ENCODE measurements at places on chromosomes 7 and 10. TPM values are rescaled to one million over a fixed set of nuclear protein-coding genes. Genes with fewer than 3 reads are reported as not detected.

DNA sequence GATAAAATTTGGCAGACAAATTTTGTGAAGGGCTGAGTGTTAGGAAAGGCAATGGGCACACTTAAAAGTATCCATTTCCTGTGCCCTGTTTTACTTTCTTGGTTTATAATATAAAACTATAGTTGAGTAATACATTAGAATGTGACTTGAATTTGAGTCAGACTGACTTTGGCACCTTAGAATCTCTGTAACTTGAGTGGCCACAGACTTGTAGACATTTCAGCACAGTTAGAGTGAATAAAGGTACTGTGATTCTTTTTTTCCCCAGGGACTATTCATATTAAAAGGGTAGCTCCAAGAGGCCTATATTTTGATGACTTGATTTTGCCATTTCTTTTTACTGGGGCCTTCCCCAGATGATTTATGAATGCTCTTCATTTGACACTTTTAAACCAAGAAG, 22.4 kb downstream of the GBF1 start:
- H3K27me3 ChIP-seq, result no peaks in the 10 kb centered on the region
- no peak overlapping the region for H3K27ac ChIP-seq
- H3K4me1 ChIP-seq, result no peaks in the 10 kb centered on the region
- no peak for DNase-seq
- no peak overlapping the region for H3K4me3 ChIP-seq

- H3K4me3 ChIP-seq, result no peak overlapping the region
- DNase-seq, result no peak
- no peak overlapping the region for H3K27ac ChIP-seq
- H3K4me1 ChIP-seq, result no peaks in the 10 kb centered on the region
Observed at GRCh38 chr7:19754521-19755116, 18.8 kb downstream of the TMEM196 start.

- no peaks in the 10 kb centered on the region for H3K4me1 ChIP-seq
- no peak overlapping the region for H3K27ac ChIP-seq
- H3K27me3 ChIP-seq, result no peaks in the 10 kb centered on the region
- DNase-seq, result no peak
Observed at GRCh38 chr7:84175461-84175860, 19.1 kb downstream of the SEMA3A start.

GRCh38 chr10:1138529-1138928, 82.3 kb downstream of the WDR37 start:
- H3K4me3 ChIP-seq, result no peak overlapping the region
- no peaks in the 10 kb centered on the region for H3K4me1 ChIP-seq
- no peaks in the 10 kb centered on the region for H3K36me3 ChIP-seq
- H3K27me3 ChIP-seq, result no peaks in the 10 kb centered on the region
- no peak for DNase-seq
- no peak overlapping the region for H3K27ac ChIP-seq

DNA sequence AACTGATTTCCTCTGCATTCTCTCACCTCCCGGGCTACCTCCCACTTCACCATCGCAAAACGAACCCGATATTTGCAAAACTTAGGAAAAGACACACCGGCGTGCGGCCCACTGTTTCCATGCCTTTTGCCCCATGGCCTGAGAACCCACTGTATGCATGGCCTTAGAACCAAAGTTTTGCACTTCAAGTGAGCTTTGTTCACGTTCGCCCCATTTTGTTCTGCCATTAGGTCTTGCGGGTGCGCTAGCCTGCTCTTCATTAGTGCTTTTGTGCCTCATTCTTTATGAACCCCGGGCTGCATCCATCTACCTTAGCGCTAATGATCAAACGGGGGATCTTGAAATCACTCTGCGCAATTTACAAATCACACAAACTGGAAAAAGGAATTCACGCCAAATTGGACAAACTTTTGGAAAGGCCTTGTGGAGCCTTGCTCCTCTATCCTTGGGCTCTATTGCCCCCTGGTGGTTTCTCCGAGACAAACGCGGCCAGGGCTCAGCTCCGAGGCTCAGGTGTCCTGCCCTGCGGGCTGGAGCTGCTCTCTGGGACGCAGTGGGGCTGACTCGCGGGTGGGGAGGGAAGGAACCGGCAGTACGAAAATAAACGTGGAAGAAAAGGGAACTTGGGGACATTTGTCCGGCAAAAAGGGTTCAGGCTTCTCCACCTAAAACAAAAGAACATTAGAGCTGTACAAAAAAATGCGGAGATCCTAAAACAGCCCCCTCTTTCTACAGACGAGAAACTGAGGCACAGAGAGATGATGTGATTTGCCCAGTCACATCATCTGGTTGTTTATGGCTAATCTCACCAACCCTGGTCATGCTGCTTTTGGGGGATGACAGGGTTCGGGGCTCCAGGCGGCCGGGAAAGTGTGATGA, 300.4 kb upstream of the NFE2L3 start:
- peak overlapping the region; percentile 41 for H3K4me3 ChIP-seq
- H3K4me1 ChIP-seq, result peaks cover 6% of the 10 kb centered on the region
- H3K27ac ChIP-seq, result peak overlapping the region; percentile 52
- no peaks in the 10 kb centered on the region for H3K27me3 ChIP-seq
- DNase-seq, result peak; percentile 91

DNA sequence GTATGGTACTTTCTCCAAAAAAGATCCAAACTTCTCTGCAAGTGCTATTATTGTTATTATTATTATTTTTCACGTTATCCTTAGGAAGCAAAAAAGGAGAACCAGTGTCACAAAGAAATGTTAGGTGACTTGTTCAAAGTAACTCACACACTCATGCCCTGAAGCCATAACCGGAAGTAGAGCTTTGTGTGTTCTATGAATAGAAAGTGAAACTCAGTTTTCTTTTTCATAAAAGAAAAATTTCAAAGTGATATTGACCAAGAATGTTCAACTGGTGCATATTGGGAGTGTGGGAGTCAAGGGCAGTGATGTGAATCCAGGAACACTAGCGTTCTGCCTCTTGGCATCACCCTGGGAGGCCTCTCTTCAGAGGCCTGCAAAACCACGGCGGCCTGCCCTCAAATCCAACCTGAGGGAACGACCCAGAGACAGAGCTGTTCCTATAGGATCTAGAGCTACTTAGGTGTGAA, 106.1 kb downstream of the PRKCQ start:
- no peak for DNase-seq
- H3K4me3 ChIP-seq, result no peak overlapping the region
- no peaks in the 10 kb centered on the region for H3K36me3 ChIP-seq
- peak overlapping the region; percentile 57 for H3K27ac ChIP-seq

DNA sequence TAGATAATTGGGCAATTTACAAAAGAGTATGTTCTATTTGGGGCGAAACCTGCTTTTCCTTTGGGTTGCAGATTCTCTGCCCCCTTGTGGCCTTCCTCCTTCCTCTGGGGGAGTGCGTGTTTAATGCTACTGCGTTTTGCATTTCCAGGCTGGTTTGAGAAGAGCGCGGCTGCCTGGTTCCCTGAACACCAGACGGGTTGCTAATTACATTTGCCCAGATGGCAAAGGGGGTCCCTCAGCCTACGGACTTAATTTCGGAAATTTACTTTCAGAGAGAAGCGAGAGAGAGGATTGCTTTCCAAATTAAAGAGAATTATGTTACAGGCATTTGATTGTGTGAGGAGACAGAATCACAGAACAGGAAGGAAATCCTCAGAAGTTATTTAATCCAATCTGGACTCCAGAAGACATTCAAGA, 91.9 kb upstream of the JAZF1 start:
- H3K36me3 ChIP-seq, result no peaks in the 10 kb centered on the region
- no peak overlapping the region for H3K4me3 ChIP-seq
- no peaks in the 10 kb centered on the region for H3K27me3 ChIP-seq
- H3K27ac ChIP-seq, result no peak overlapping the region
- no peaks in the 10 kb centered on the region for H3K4me1 ChIP-seq

DNA sequence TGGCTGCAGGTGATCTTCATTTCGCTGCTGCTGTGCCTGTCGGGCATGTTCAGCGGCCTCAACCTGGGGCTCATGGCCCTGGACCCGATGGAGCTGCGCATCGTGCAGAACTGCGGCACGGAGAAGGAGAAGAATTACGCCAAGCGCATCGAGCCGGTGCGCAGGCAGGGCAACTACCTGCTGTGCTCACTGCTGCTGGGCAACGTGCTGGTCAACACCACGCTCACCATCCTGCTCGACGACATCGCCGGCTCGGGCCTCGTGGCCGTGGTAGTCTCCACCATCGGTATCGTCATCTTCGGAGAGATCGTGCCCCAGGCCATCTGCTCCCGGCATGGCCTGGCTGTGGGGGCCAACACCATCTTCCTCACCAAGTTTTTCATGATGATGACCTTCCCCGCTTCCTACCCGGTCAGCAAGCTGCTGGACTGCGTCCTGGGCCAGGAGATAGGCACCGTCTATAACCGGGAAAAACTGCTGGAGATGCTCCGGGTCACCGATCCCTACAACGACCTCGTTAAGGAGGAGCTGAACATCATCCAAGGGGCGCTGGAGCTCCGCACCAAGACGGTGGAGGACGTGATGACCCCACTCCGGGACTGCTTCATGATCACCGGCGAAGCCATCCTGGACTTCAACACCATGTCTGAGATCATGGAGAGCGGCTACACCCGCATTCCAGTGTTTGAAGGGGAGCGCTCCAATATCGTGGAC, 1.3 kb downstream of the CNNM2 start:
- peak overlapping the region; percentile 86 for H3K27ac ChIP-seq
- peak; percentile 50 for DNase-seq
- H3K4me3 ChIP-seq, result peak overlapping the region; percentile 94

DNA sequence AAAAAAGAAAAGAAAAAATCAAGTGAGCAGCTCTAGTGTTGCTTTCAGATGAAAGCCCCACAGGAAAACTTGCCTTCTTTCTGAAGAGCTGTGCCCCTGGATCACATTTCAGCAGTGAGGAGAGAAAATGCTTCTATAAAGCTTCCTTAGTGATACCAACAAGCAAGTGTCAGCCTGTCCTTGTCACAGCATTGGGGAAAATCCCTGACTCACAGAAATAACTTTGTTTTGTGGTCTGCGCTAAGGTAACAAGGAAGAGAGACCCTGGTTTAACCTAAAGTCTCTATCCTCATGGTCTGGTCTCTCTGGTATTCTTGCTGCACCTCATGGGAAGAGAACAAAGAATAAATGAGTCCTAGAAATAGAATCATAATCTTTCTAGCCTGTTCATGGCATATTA, 885.2 kb upstream of the SORCS1 start:
- H3K4me1 ChIP-seq, result no peaks in the 10 kb centered on the region
- DNase-seq, result no peak
- H3K27ac ChIP-seq, result no peak overlapping the region
- no peak overlapping the region for H3K4me3 ChIP-seq
- no peaks in the 10 kb centered on the region for H3K27me3 ChIP-seq

DNA sequence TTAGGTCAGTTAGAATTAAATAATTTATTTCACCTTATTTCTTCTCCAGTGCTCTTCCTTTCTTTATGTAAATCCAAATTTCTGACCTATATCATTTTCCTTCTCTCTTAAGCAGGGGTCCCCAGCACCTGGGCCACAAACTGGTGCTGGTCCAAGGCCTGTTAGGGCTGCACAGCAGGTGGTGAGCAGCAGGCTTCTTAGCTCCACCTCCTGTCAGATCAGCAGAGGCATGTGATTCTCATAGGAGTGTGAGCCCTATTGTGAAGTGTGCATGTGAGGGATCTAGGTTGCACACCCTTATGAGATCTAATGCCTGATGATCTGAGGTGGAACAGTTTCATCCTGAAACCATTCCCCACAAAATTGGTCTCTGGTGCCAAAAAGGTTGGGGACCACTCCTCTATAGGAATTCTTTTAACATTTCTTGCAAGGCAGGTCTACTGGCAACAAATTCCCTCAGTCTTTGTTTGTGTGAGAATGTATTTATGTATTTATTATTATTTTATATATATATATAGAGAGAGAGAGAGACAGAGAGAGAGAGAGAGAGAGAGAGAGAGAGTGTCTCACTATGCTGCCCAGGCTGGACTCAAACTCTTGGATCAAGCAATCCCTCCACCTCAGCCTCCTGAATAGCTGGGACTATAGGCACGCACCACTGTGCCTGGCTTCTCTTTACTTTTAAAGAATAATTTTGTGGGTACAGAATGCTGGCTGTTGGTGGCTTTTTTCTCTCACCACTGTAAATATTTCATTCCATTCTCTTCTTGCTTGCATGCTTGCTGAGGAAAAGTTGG, 4.3 kb upstream of the ABCC2 start:
- no peaks in the 10 kb centered on the region for H3K4me1 ChIP-seq
- no peak overlapping the region for H3K4me3 ChIP-seq
- H3K36me3 ChIP-seq, result no peaks in the 10 kb centered on the region

GRCh38 chr10:97529685-97530465, 31.2 kb downstream of the UBTD1 start:
- H3K4me3 ChIP-seq, result no peak overlapping the region
- no peaks in the 10 kb centered on the region for H3K27me3 ChIP-seq
- H3K4me1 ChIP-seq, result no peaks in the 10 kb centered on the region
- no peaks in the 10 kb centered on the region for H3K36me3 ChIP-seq
- no peak for DNase-seq
- no peak overlapping the region for H3K27ac ChIP-seq

GRCh38 chr10:114925587-114926586, 12.1 kb upstream of the TRUB1 start:
- DNase-seq, result no peak
- no peaks in the 10 kb centered on the region for H3K27me3 ChIP-seq
- H3K4me3 ChIP-seq, result no peak overlapping the region
- no peak overlapping the region for H3K27ac ChIP-seq
- H3K4me1 ChIP-seq, result no peaks in the 10 kb centered on the region

DNA sequence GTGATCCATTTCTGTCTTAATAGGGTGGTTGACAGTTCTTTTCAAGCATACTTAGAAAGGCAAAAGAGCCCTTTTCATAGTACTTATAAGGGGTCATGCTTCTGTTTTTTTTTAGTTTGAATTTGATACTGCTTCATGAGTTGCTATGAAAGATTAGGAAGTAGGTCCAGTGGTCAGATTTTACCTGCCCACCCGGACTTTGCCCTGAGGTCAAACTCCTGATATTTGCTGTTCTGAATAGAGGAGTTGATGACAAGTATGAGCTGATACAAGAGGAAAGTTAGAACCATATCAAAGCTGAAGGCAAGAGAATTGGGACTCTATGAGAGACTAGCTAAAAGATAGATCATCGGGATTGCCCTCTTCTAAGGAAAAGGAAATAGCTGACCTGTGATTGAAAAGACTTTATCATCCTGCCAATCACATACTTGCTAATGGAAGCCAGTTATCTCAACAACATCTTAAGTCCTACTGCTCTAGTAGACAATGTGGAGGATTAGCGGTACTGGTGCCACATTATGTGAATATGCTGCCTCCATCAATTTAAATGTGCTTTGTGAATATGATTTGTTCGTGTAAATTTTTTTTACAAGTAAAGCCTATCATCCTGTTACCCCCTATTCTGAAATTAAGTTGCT, 37.5 kb upstream of the CYP26C1 start:
- H3K4me1 ChIP-seq, result no peaks in the 10 kb centered on the region
- no peak overlapping the region for H3K4me3 ChIP-seq
- no peak for DNase-seq
- no peak overlapping the region for H3K27ac ChIP-seq
- no peaks in the 10 kb centered on the region for H3K27me3 ChIP-seq

DNA sequence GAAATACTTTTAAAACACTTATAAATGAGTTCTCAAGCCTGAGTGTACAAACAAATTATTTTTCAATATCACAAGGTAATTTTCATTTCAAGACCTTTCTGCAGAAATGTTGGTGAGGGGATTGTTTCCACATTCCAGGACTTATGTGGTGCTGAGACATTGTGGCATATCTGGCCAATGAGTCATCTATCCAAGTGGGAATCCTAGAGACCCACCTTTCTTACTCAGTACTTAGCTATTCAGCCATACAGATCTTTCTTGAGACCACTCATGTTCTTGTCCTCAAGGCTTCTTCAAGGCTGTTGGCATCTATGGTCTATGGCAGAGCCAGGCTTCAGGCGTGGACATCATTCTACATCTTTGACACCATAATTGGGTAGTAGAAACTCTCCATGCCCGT, 225.4 kb downstream of the DKK1 start:
- H3K27me3 ChIP-seq, result no peaks in the 10 kb centered on the region
- no peak overlapping the region for H3K4me3 ChIP-seq

Gene MYH16
- not detected for total RNA-seq

Gene CBX3
- total RNA-seq, result 53.9 TPM

Gene PRPS1L1
- not detected for total RNA-seq

Gene TTYH3
- 61.8 TPM for total RNA-seq

Gene NPTX2
- 3.7 TPM for total RNA-seq

Gene CRTAC1
- not detected for total RNA-seq

Gene TACC2
- 140 TPM for total RNA-seq
